ENCODE measurements at places on chromosomes 2 and 18. TPM values are rescaled to one million over a fixed set of nuclear protein-coding genes. Genes with fewer than 3 reads are reported as not detected.

GRCh38 chr2:53629001-53629400 is 138.6 kb upstream of the CHAC2 start:
- no peak for DNase-seq

The LRATD1 gene
- total RNA-seq = 200 TPM

The TYMS gene
- 131 TPM for total RNA-seq

GRCh38 chr2:37809525-37809924 is 115.6 kb upstream of the RMDN2 start:
- no peak for DNase-seq

The ECEL1 gene
- 0.12 TPM for total RNA-seq

DNA sequence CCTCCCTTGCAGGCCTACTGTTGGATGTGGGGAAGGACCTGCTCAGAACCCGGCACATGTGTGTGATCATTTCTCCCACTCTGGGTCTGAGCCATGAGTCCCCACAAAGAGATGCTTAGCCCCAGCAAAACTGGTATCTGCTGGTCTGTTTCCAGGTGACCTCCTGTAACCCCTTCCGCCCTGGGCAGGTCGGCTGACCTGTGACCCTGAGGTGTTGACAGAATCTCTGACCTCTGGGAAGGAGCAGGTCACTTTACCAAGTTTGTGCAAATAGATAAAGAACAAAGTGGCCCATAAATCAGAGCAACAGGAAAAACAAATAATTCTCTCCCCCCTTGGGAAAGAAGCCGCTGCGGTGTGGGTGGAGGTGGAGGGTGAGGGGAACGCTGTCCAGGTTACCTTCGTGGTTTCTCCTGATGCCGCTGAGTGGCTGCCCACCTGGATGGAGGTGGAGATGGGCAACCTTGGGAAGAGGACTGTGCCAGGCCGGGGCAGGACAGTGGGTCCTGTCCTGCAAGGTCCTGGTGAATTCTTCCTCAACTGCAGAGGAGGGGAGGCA is 174.0 kb upstream of the MYCN start:
- no peak for DNase-seq

The ARHGEF4 gene
- total RNA-seq = 2.6 TPM

DNA sequence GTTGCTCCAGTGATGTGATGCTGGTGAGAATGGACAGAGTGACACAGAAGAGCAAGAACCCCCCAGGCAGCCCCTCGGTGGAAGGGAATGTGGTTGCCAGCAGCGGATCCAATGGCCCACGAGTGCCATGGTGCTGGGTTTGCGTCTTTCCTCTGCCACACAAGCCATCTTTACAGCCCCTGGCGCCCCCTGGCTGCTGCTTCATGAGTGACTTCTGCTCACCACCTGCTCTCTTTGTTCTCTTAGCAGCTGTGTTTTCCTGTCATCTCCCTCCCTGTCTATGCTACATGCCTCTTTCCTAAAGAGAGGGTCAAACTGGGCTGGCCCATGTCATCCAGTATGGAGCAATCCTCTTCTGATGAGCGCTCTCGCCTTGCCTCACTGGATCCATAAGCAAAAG is 300.0 kb upstream of the SMIM21 start:
- peak; percentile 28 for DNase-seq

GRCh38 chr2:136798766-136799165 is 33.4 kb downstream of the THSD7B start:
- DNase-seq = no peak

DNA sequence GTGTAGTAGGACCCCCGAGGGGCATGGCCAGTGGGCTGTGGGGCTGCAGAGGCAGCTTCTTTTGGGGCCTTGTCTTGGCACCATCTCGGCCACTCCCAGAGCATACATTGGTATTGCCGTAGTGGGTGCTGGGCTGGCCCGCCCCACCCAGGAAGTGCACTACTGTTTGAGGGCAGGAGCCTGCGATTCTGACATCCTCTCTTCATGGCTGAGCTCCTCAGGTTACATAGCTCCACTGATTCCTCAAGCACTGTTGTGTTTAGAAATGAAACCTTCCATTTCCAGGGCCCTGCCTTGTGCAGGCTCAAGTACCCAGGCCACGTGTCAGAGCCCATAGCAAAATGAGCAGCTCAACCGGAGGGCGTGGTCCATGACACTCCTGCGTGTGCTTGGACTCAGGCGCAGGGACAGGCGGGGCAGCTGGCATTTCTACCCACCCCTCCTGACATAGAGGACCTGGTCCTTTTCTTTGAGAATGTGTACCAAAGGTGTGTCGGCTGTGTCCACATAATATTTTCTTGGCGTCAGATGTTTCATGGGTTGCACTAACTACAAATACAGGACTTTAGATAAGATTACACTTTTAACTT is 67.9 kb downstream of the DGKD start:
- peak; percentile 89 for DNase-seq

GRCh38 chr2:219087848-219088247 is 27.1 kb upstream of the IHH start:
- DNase-seq = no peak

GRCh38 chr2:201258666-201259615 is 1.4 kb upstream of the CASP8 start:
- DNase-seq = peak; percentile 22

The SAG gene
- total RNA-seq = 1.8 TPM

DNA sequence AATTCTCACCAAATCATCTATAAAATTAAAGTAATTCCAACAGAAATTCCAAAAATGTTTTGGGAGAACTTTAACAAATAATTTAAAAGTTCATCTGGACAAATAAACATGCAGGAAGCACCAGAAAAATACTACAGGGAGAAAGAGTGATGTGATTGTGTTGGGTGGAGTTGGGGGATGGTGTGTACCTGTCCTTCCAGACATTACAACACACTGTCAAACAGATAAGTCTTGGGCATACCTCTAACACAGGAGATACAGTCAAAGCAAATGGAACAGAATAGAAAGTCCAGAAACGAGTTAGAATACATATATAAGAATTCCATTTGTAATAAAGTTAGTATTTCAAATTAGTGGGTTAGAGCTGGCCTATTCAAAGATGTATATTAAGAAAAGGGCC is 22.6 kb downstream of the METTL8 start:
- DNase-seq = no peak

The LOXHD1 gene
- not detected for total RNA-seq

GRCh38 chr18:40956213-40956612 is 998.8 kb upstream of the PIK3C3 start:
- no peak for DNase-seq

The POMC gene
- total RNA-seq = 1.8 TPM

DNA sequence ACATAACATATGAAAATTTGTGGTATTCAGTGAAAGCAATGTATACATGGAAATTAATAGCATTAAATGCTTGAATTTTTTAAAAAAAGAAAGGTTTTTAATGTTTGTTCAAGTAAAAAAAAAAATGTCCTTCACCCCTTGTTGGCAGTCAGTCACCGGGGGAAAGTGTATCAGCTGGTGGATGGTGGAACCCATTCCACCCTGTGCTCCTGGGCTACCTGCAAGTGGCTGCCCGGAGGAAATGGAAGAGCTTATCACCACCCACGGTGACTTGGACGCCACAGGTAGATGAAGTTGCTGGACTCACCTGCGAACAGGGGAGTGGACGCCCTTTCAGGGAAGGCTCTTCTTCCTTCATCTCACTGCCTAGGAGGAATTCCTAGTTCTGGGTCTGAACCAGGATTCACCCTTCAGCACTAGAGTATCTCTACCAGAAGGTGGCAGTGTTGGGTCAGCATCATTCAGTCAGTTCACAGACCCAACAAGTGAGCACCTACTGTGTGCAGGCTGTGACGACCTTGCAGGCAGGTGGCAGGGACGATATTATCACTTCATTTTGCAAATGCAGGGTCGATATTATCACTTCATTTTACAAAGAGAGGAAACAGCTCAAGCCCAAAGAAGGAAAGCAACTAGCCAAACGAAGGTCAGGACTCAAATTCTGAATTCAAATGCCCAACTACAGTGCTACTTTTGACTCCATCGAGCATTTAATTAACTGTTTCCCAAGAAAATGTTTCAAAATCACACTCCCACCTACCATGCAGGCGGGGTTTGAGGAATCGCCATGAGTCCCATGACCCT is 35.8 kb downstream of the CIB4 start:
- peak; percentile 45 for DNase-seq

DNA sequence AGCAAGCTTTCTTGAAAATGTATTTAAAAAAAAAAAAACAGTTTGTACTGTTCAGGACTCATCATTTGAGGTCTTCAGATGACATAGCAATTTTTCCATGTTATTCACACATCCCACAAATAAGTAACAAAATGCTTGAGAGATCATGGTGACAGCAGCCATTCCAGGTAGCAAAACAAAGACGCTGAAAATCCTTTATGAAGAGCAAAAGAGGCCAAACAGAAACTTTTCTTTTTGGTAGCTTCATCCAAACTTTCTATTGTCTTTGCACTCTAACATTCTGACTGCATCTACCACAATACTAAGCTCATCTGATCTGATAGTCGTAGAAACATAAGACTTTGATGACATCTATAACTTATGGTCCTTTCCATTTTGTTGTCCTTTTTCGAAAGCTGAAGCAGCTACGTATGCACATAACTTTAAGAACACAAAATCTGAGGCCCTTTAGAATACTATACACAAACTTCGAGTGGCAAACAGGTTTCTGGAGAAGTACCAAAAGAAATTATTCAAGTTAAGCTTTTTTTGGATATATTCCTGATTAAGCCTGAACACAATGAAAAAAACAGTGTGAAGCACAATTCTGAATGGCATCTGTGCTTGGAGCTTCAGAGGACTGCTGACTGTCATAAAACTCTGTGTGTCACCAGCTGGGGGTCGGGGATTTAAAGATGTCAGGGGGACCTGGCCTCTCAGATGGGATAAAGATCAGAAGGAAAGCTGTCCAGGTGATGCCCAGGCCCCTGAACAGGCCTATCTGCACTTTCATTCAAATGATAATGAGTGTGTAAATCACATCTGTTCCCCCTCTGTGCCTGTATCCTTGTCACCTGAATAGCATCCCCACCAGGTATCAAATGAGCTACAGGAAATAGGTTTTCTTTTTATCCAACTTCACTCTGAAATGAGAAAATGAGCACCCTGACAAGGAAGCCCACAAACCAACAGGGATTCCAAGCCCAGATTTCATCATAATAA is 75.8 kb downstream of the ZEB2 start:
- no peak for DNase-seq

The EGR4 gene
- total RNA-seq = not detected

The NAT8 gene
- 0.64 TPM for total RNA-seq

Data from colonic mucosa (tissue), 4 donors.